Bronchus fibroblast of lung (primary cell): ENCODE measurements at places on chromosomes 3 and 15. TPM values are rescaled to one million over a fixed set of nuclear protein-coding genes. Genes with fewer than 3 reads are reported as not detected.

P2RY1 gene
- 0.17 and 0.30 TPM in 2 replicates for total RNA-seq

GCNT3 gene
- not detected in 2 replicates for total RNA-seq

SYNPR gene
- total RNA-seq = not detected in 2 replicates

TNNC1 gene
- total RNA-seq = 0.74 TPM in 1 of 2 replicates, not detected in the other

BFSP2 gene
- not detected in 2 replicates for total RNA-seq

SLC9C1 gene
- under 0.01 TPM in 1 of 2 replicates, not detected in the other for total RNA-seq

CFAP91 gene
- 0.45 and 0.50 TPM in 2 replicates for total RNA-seq

CACNA2D3 gene
- total RNA-seq = under 0.01 TPM in 1 of 2 replicates, not detected in the other
